ENCODE measurements at places on chromosomes 12 and 14.

DNA sequence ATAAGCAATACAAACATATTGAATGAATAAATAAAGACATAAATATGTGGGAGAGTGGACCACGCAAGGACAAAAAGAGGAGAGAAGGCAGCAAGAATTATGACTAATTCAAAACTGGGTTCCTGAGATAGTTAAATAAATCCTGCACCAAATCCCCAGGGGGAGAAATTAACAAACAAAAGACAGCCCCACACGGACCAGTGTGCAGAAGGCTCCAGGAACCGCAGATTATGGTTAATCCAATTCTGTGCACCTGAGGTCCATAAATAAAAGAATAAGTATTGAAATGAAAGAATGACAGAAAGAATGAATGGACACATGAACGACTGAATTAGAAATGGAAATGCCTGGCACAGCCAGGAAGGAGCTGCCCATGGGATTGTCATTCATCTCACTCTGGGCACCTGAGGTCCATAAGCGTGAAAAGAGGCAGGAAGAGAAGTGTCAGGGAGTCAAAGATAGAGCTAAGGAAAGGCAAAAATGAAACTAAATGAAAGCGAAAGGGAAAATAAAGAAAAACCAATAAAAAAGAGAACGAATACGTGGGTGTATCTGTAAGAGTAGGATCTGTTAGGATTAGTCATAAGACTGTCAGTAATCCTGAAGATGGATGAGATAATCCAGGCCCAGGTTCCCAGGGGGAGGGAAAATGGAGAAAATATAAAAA lies 23.3 kb downstream of the MEG3 start:
- DNase-seq, result no peak

DNA sequence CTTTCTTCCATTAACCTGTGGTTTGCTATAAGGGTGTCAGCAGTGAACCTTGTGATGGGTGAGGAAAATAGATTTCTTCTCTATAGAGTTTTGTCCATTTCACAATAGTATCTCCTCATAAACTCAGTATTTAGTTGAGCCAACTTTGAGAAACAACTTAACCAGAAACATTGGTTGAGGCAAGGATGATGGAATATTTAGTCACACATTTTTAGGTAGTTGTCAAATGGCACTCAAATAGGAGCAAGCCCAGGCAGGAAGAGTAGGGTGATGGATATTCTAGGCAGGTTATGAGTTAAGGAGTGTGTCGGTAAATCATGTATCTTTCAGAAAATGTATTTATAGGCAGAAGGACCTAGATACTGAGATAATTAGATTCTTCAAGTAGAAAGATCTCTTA lies 1267.6 kb downstream of the SLC16A7 start:
- DNase-seq, result no peak

DNA sequence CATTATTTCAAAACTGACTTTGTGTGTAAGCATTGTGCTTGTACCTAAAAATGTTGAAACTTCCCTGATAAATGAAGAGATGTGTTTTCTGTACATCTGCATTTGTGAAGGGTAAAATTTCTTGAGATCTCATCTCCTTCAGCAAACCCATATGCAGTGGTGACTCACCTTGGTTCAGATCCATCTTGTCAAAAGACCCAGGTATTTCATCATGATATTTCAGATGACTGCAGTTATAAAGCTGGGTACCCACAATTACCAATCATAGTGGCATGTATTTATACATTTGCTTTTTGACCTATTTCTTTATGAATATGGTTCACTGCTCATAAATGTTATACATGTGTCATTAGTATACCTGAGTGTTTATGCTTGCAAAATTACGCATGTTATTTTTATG lies 1213.6 kb downstream of the GALC start:
- DNase-seq, result no peak

DNA sequence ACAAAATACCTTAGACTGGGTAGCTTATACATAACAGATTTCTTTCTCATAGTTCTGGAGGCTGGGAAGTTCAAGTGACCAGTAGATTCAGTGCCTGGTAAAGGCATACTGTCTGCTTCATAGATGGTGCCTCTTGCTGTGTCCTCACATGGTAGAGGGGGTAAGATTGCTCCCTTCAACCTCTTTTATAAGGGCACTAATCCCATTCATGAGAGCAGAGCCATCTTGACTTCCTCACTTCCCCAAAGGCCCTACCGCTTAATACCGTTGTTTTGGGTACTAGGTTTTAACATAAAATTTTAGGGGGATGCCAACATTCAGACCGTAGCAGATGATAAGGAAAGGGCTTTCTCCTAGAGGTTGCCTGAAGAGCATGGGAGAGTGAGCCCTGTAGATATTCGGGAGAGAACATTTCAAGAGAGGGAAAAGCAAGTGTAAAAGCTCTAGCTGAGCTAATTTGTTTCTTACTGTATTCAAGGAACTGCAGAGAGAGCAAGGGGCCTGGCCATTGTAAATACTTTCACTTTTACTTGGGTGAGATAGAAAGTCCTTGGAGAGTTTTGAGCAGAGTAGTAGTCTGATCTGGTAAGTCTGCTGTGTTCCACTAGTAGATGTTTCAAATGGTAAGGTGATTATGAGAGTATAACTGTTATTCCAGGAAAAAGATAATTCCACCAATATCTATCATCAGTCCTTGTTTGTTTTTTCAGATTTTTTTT lies 27.3 kb downstream of the FRS2 start:
- no peak for DNase-seq

- no peak for DNase-seq
Observed at GRCh38 chr14:70885343-70886022, 21.8 kb upstream of the PCNX1 start.

- DNase-seq, result no peak
Observed at GRCh38 chr12:76455582-76456345, 103.8 kb downstream of the OSBPL8 start.

DNA sequence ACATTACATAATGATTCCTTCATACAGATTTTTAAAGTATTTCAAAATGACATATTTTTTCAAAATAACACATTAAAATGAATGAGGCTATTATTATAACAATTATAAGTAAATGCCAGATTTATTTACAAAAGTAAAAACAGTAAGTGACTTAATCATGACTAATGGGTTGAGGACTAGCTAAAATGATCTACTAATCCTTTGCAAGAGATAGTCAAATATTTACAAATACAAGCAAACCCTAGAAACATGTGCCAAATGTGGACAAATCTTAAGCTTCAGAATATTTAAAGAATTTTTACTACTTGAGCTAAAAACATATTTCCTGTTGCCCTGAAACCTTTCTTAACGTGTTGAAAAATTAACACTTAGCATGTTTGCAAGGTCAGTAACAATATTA lies 74.8 kb downstream of the KIF21A start:
- no peak for DNase-seq

DNA sequence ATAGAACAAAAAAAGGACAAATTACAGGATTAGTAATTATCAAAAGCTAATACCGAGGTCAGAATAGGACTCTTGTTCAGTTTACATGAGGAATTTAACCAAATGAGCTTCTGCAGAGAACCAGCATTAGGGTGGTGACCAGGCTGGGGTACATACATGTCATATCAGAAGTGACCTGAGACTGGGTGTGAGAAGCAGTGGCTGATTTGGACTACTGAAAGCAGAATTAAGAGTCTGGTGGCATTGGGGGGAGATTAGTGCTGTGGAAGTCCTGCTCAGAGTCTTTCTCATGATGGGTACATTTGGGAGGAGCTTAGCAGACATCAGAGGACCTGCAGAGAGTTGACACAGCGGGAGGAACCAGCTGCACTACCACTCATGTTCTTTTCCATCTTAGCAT lies 21.7 kb downstream of the TRAF3 start:
- no peak for DNase-seq

DNA sequence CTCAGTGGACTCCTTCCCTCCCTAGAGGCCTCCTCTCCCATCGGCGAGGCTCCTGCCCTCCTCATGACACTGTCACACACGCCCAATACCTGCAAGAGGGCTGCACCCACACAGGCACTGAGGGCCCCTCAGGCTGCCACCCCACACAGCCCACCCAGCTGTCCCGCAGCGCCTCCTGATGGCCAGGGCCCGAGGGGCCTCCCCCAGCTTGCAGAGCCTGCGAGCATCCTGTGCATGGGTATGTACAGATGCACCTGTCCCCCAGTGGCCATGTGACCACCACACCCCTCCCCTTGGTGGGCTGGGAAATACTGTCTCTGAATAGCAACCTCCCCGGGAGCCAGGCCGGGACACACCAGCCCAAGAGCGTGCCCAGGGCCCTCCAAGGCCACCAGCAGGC lies 19.0 kb upstream of the NUDT14 start:
- DNase-seq, result peak; percentile 69

DNA sequence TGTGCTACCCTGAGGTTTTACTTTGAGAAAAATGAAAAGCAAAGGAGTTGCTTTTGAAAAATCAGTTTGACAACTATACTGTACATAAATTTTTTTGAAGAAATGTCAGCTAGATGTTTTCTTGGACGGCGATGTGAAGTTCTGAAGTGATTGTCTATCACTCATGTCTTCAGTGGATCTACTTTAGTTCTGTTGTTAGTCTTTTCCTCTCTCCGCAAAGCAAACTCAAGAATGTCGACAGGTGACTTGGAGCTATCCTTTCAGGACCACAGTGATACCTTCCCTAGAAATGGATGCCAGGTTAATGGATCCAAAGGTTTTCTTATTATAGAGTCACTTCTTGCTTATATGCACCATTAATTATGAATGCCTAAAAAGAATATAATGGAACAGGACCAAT lies 1.2 kb downstream of the PTPRO start:
- DNase-seq, result no peak

GRCh38 chr12:50751948-50752721 lies 11.8 kb upstream of the ATF1 start:
- no peak for DNase-seq

- DNase-seq, result no peak
Observed at GRCh38 chr12:132602572-132603239, 7.7 kb downstream of the LRCOL1 start.

GRCh38 chr14:97543221-97543620 lies 746.0 kb downstream of the VRK1 start:
- DNase-seq, result no peak

GRCh38 chr14:35419429-35419841 lies 14.9 kb upstream of the NFKBIA start:
- DNase-seq, result no peak

- no peak for DNase-seq
Observed at GRCh38 chr12:129372876-129373275, 519.6 kb downstream of the GLT1D1 start.

- peak; percentile 99 for DNase-seq
Observed at GRCh38 chr12:111405149-111405858, 419 bp upstream of the SH2B3 start.

DNA sequence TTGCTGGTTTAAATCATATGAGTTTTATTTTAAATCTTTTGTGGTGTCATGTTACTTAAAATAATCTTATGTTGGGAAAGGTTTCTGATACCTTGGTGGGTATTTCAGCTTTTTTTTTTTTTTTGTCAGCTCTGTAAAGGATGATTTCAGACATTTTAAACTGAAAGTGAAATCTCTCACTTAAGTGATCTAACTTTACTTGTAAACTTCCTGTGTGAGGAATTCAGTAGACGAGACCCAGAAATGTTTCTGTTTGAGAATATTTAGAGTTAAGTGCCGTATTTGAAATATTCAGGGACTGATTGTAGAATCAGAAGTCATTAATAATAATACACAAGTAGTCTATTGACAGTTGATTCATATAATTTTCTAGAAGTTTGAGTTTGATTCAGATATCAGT lies 37.8 kb downstream of the PROX2 start:
- no peak for DNase-seq

- DNase-seq, result no peak
Observed at GRCh38 chr14:75875958-75876357, 105.8 kb downstream of the TGFB3 start.

DNA sequence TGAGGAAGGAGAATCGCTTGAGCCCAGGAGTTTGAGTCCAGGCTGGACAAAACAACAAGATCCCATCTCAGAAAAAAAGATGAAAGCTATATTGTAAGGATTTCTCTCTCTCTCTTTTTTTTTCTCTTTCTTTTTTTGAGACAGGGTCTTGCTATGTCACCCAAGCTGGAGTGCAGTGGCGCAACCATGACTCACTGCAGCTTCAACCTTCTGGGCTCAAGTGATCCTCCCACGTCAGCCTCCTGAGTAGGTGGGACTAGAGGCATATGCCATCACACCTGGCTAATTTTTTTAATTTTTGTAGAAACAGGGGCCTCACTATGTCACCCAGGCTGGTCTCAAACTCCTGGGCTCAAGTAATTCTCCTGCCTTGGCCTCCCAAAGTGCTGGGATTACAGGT lies 5.8 kb upstream of the MRPL42 start:
- no peak for DNase-seq

DNA sequence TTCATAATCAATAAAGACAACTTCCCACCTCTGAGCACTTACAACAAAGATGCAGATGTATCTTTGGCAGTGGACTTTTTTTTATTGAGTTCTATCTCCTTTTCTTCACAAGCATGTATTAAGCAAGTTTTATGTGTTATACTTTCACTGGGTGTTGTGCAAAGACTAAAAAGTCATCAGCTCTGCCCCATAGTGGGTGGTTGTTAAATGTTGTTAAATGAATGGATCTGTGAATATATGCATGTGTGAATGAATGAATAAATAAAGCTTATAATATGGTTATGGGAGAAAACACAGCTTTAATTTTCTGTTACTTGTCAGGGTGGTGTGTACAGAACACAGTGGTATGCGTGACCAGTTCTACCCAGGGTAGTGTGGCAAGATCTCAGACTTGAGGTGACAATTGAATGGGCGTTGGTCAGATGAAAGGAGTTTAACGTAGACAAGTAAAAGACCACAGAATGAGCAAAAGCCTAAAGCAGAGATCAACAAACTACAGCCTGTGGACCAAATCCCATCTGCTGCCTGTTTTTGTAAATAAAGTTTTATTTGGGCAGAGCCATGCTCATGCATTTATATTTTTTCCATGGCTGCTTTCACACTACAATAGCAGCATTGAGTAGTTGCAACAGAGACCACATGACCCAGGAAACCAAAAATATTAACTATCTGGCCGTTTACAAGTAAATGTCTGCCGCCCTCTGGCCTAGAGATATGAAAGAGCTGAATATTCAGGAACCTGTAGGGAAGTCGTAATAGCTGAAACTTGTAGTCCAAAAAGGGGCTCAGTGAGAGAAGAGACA lies 207.4 kb upstream of the EEA1 start:
- no peak for DNase-seq

GRCh38 chr12:23133471-23133870 lies 508.5 kb downstream of the ETNK1 start:
- no peak for DNase-seq

DNA sequence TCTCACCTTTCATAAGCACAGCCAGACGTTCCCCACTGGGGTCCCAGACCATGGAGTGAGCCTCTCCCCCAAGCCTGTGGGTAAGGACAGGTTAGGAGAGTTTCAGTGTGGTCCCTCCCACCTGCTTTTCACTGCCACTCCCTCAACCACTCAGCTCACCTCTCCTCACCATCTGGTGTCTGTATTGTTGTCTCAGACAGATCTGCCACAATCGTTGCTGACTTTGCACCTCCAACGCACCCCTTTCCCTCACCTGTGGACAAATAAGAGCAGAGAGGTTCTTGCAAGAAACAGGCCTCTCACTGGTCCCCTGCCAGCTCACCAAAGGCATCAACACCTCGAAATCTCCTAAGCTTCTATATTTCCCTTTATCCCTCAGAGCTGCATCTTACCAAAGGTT lies 8.8 kb downstream of the MYG1 start:
- DNase-seq, result no peak

GRCh38 chr12:19529951-19530636 lies 90.8 kb downstream of the AEBP2 start:
- no peak for DNase-seq

GRCh38 chr12:69007101-69007854 lies 74.3 kb upstream of the CPM start:
- DNase-seq, result no peak

GRCh38 chr12:108649669-108650068 lies 16.0 kb upstream of the SELPLG start:
- no peak for DNase-seq

Data from upper lobe of left lung (tissue), 6 donors.